Ammon's horn (tissue), 1 donor: ENCODE measurements at places on chromosomes 16 and 17.

GRCh38 chr16:69407702-69408323, 16.6 kb upstream of the CYB5B start:
- no peak for DNase-seq

DNA sequence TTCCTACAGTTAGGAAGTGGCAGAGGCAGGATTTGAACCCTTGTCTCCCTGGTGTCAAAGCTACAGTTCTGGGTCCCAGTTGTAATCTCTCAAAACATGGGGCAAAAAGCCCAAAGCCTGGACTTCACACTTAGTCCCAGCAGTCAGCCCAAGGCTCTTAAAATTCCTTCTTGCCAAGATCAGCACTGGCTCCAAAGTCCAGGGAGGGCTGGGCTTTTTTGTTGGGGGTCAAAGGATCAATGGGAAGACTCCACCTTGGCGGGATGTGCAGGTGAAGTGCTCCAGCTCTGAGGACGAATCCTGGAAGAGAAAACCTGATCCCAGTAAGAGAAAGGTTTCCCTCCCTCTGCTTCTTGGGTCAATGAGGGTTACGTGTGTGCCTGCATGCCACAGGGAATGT, 195.5 kb downstream of the HAPSTR1 start:
- DNase-seq = no peak

DNA sequence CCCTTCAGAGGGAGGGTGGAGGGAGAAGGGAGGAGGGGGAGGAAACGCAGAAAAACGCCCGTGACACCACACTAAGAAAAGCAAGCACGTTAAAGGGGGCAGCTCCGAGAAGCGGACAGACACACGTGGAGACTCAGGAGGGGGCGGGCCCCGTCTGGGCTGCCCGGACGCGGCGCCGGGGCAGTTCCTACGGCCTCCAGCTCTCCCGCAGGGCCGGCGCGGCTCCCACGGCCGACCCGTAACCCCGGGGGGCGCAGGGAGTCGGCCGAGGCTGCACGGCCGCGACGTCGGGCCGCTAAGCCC, 362 bp downstream of the KLHDC4 start:
- no peak for DNase-seq

DNA sequence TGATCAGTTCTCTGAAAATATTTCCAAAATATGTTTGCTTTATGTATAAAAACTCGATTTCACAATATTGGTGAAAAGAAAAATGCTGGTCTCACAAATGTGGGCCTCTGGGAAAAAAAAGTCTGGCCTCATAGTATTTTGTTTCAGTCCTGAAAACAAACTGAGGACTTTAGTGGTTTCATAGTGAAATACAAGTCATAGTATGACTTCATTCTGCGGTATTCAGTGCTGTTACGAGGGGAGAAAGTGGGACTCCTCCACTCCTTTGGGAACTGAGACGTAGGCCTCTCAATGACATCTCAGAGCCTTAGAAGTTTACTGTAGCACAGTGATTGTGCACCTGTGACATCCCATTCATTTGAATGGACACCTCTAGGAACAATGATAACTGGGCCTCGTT, 56.0 kb downstream of the CYB561 start:
- DNase-seq = no peak

- DNase-seq = no peak
Measured at GRCh38 chr17:6072157-6072556, 2.0 kb downstream of the WSCD1 start.
